ENCODE measurements at places on chromosomes 6 and 20.

GRCh38 chr6:168377484-168377855 lies 57.9 kb upstream of the DACT2 start:
- DNase-seq, result peak; percentile 49

DNA sequence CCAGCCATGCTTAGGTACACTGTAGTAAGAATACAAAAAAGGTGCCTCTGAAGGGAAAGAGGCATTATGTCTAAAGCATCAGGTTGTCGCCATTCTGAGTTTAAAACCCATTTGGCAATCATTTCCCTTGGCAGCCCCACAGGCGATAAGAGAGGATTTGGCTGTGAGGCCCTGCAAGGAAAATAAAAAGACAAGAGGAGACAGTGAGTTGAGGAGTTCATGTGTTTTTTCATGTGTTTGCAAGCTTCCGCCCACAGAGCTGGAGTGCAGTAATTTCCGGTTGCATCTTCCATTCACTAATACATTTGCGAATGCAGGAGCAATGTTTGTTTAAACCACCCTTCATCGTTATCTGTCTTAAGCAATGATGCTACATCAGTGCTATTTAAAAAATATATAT lies 138.5 kb upstream of the SOX4 start:
- DNase-seq, result no peak

GRCh38 chr20:35607003-35607735 lies 8.5 kb upstream of the SPAG4 start:
- no peak for DNase-seq

GRCh38 chr6:134888316-134888715 lies 61.6 kb downstream of the ALDH8A1 start:
- DNase-seq, result no peak

- DNase-seq, result no peak
Measured at GRCh38 chr6:101069191-101069795, 188.2 kb upstream of the ASCC3 start.

DNA sequence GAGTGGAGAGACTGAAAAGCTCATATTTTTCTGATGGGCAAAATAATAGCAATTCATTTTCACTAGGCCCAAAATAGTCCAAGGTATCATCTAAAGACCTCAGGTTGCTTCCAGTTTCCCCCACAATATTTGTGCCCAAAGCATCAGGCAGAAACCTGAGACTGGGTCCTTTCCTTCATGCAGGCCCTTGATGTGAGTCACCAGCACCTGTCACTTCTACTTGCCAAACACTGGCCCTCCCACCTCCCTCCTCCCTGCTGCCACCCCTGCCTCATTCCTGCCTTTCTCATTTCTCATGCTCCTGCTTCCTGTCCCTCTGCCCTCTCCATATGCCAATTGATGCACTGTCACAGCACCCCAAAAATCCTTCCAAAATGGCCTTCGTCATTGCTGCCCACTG lies 230.4 kb upstream of the CST7 start:
- DNase-seq, result no peak

DNA sequence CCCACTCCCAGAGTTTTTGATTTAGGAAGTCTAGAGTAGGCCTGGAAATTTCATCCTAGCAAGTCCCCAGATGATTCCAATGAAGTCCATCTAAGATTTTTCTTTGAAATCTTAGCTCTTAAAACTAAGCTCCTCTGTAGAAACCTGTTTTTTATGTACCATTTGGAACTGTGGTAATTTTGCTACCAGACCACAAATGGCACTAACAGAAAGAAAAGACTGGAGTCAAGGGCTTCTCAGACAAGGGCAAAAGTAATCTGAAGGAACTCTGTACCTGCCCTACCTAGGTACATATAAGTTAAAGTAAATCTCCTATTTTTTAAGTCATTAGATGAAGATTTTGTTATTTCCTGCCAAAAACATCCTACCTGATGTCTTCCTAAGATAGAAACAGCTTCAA lies 155.0 kb upstream of the HTR1E start:
- no peak for DNase-seq

DNA sequence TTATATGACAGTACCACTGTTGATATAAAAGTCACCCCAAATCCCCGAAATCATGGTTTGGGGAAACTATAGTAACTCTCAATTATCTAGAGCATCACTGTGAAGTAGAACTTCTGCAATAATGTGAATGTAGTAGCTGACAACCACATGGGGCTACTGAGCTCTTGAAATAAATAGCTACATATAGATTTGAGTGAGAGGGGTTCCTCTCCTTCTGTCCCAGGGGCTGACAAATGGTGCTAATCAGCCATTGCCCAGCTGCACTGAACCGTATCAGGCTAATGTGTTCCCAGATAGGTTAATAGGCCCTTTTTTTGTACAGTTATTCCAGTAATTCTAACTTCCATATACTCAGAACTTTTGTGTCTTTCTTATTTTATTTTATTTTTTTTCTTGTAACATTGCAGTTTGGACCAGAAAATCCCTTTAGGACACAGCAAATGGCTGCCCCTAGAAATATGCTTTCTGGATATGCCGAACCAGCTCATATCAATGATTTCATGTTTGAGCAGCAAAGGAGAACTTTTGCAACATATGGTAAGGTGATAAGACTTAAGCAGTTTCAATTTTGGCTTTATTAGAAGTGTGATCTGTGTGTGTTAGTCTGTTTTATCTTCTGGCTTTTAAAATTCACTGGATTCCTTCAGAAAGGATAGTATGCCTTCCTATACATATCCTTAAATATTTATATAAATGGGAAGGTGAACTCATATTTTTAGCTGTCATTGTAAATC lies 21.1 kb downstream of the CDC40 start:
- no peak for DNase-seq

- DNase-seq, result no peak
Measured at GRCh38 chr6:39173270-39173669, 56.0 kb downstream of the KCNK5 start.

GRCh38 chr6:7196685-7197283 lies 89.0 kb downstream of the RREB1 start:
- DNase-seq, result no peak

DNA sequence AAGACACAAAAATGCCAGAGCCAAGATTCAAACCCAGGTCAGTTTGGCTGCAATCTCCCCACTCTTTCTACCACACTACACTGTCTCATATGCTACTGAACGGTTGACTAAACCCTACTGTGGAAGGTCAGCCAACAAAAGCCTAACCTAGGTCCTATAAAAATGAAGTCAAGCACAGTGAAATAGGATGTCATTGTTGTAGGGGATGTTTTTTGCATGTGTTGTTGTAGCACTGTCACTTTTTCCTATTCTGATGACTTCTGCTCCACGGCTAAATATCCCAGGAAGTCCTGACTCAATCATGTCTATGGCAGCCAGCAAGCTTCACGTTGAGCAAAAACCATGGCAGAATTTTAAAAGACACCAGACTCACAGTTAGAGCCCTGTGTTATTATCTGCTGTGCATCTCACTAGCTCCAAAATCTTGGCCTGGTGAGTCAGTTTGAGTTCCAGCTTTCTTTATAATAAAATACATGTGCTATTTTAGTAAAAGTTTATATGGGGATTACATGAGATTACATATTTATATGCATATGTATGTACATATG lies 322.1 kb upstream of the NT5E start:
- DNase-seq, result no peak

DNA sequence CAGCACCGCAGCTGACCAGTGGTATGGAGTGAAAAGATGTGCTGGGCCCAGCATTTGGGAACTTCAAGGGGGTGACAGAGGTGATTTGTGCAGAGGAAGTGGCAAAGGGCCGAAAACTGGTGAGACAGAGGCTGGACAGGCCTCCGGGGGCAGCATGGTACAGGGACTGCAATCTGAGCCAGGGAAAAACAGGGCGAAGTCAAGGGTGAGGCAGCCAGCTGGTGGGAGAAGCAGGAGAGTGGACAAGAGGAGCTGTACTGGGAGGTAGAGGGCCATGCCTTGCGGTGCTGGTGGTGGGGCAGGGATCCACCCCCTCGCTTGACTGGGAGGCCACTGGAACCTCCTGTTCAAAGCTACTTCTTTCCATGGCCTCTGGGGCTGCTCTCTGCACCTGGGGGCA lies 7.3 kb upstream of the GFRA4 start:
- peak; percentile 39 for DNase-seq

DNA sequence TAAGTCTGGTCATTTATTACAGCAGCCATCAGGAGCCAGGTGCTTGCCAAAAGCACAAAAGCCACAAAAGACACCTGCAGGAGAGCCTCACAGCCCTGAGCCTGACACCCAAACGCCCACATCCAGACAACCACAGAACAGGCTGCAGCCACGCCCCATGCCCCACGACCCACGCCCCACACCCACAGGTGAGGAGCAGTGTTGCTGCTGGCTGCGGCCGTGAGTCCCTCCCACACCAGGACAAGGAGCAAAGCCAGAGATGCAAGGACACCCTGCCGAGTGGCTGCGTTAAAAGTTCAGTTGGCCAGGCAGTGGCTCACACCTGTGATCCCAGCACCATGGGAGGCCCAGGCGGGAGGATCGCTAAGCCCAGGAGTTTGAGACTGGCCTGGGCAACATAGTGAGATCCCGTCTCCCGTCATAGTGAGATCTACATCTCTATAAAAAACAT lies 43.0 kb downstream of the SLC2A4RG start:
- DNase-seq, result no peak

Measured in NCI-H510A (cell line).